Cerebellum (tissue), 4 donors: ENCODE measurements at places on chromosomes 3 and 15.

DNA sequence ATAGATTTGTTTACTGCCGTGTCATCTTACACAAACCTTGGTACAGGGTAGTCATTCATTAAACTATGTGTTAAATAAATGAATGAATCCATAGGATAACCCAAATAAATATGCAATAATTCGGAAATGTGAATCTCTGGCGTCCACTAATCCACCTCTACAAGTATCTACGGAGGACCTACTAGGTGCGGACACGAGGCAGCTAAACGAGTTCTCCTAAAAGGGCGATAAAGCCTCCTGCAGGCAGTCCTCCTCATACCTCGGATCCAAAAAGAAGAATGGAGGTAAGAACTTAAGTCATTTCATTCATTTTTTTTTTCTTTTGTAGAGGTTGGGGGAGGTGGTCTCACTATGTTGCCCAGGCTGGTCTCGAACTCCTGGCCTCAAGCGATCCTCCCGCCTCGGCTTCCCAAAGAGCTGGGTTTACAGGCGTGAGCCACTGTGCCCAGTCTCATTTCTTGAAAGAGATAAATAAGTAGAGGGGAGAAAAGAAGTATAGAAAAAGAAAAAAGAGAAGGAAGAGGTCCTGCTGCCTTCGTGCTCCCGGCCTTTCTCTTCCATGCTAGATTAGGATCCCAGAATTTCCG, 706 bp upstream of the RPL35A start:
- no peak for DNase-seq

DNA sequence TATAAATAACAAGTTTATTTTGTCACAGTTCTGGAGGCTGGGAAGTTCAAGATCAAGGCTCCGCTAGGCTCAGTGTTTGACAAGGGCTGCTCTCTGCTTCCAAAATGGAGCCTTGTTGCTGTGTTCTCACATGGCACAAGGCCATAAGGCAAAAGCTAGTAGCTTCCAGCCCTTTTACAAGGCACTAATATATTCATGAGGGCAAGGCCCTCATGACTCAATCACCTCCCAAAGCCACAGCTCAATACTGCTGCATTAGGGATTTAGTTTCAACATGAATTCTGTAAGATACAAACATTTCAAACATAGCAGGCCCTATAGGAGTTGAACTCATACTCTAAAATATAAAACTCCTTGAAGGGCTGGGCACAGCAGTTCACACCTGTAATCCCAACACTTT, 30.2 kb downstream of the ZBTB11 start:
- DNase-seq: no peak

DNA sequence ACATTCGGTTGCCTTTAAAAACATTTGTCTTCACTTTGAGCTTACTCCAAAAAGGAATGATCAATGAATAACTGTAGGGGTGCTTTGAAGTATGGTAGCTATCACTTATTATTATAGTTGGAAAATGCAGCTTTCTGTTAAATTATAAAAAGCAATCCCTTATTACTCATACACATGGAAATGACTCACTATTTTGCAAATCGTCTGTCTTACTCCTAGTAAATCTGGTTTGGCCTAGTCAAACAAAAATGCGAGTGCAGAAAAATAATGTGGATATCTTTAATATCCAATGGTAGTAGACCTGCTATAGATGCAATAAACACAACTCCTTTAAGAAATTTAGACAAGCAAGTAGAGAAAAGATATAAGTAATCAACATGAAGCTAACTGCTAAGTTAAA, 112.5 kb downstream of the ZIC1 start:
- DNase-seq: no peak

DNA sequence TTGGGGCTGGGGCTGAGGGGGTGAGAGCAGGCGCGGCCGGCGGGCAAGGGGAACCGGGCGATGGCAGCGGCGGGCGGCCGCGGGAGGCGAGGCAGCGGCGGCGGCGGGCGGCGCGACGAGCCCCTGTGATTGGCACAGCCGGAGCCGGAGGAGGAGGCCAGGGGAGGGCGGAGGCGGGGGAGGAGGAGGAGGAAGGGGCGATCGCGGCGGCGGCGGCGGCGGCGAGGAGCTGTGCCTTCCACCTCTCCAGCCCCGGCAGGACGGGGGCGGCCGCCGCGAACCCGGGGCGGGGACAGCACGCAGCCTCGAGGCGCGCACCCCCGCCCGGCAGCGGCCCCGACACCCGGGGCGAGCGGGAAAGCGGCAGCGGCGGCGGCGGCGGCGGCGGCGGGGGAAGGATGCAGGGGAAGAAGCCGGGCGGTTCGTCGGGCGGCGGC, at the start of gene SLCO3A1:
Gene SLCO3A1 (plus strand): TSS at position 198 of the 437 bp plus-strand sequence.
- DNase-seq: peak; percentile 63

DNA sequence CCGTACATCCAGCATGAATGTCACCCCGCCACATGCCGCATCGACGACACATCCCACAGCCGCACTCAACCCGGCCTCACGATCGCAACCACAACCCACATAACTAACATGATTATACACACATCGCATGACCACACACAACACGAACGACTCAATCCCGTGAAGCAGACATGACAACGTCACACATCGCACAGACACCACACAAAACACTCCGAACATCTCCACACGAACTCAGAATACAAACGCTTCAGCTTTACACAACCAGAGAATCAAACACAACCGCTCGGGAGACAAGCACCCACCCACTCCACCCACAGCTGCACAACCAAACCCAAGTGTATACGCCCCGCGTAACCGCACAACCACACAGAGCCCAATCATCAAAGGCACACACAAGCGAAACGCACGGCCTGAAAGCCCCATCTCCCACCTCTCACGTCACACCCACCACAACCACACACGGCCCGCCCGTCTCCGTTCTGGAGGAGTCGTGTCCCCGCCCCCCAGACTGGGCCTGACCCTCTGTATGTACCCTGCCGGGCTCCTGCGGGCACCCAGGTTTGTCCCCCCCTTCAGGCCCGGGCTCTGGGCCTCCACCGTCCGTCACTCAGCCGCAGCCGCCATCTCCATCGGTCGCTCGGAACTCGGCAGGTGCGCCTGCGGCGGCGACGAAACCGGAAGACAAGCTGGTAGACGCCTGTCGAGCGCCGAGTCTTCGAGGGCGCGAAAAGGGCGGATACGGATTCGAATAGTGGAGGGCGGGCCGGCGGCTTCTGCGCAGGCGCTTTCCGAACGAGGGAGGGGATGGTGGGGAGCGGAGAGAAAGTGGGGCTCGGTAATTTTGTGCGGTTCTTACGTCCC, at the start of gene RBSN:
Gene RBSN (minus strand): TSS at position 646 of the 861 bp plus-strand sequence. CDS start 3,028 bp downstream, outside the sequence.
- DNase-seq: peak; percentile 95

GRCh38 chr3:57856675-57857074, 100.6 kb downstream of the SLMAP start:
- DNase-seq: no peak

GRCh38 chr3:13715167-13715954, 164.5 kb downstream of the WNT7A start:
- no peak for DNase-seq

DNA sequence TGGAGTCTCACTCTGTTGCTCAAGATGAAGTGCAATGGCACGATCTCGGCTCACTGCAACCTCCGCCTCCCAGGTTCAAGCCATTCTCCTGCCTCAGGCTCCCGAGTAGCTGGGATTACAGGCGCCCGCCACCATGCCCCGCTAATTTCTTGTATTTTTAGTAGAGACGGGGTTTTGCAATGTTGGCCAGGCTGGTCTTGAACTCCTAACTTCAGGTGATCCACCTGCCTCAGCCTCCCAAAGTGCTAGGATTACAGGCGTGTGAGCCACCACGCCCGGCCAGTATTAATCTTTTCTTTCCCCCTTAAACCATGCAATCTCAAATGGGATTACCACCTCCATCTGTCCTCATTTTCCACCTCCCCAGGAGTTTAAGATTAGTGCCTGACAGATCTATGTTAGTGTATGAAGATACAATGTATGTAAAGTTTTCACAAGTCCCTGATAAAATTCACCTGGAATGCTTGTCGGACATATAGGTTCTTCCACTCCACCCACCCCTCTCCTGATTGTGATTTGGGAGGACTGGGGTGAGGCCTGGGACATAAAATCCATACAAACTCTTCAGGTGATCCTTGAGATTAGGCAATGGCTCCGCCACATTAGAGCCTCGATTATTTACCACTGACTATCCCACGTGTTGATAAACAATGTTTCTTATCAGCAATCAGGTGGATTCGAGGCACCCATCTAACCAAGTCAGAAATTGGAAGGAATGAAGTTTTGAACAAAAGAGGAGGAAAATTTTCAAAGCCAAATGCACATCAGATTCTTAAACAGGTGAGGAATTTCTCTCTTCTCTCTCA, 1.2 kb downstream of the PARL start:
- no peak for DNase-seq

GRCh38 chr3:88936831-88937230, 170.6 kb upstream of the EPHA3 start:
- DNase-seq: no peak

- DNase-seq: no peak
Measured at GRCh38 chr3:117629505-117629904, 919.9 kb downstream of the TUSC7 start.
